ENCODE measurements at places on chromosomes 1 and 21. TPM values are rescaled to one million over a fixed set of nuclear protein-coding genes. Genes with fewer than 3 reads are reported as not detected.

Gene TSPAN2
- total RNA-seq: 3.5 TPM

Gene DYNLT5
- total RNA-seq: 0.71 TPM

Gene DAB1
- 0.46 TPM for total RNA-seq

Gene ATF3
- total RNA-seq: 2.8 TPM

Gene RIIAD1
- not detected for total RNA-seq

Gene TNNI3K
- 1.1 TPM for total RNA-seq

Gene ERG
- 0.28 TPM for total RNA-seq

Gene TNFRSF4
- total RNA-seq: 0.14 TPM

Gene STIL
- total RNA-seq: 1.7 TPM

All from smooth muscle cell of bladder (primary cell).